ENCODE measurements at places on chromosomes 6 and 20.

DNA sequence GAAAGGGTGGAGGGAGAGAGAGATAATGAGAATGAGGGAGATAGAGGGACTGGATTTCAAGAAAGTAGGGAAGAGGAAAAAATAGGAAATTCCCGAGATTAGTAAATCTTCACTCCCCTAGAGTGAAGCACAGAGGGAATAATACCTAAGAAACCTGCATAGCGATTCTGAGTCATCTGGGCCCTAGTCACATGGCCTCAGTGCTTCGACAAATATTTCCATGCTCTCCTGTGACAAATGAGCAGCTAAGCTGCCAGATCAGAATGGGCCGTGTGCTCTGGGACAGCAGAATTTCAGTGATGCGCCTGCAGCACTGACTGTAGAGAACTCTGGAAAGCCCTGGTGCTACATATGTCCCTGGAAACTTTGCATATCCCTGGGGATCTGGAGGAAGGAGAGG lies 48.6 kb upstream of the GRIK2 start:
- no peak for DNase-seq

GRCh38 chr6:30816791-30817739 lies 67.3 kb upstream of the DDR1 start:
- no peak for DNase-seq

DNA sequence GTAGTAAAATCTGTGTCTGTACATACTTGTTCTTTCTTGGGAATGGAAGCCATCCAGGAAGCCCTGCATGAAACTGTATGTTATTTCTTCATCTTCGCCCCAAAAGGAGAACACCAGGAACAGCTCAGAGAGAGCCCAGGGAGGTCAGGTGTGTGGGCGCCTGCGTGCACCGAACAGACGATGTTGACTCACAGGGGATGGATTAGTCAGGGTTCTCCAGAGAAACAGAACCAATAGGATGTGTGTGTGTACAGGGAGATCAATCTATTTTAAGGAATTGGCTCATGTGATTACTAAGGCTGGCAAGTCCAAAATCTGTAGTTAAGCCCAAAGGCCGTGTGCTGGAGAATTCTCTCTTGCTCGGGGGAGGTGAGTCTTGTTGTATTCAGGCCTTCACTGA lies 45.7 kb downstream of the RNASET2 start:
- no peak for DNase-seq

DNA sequence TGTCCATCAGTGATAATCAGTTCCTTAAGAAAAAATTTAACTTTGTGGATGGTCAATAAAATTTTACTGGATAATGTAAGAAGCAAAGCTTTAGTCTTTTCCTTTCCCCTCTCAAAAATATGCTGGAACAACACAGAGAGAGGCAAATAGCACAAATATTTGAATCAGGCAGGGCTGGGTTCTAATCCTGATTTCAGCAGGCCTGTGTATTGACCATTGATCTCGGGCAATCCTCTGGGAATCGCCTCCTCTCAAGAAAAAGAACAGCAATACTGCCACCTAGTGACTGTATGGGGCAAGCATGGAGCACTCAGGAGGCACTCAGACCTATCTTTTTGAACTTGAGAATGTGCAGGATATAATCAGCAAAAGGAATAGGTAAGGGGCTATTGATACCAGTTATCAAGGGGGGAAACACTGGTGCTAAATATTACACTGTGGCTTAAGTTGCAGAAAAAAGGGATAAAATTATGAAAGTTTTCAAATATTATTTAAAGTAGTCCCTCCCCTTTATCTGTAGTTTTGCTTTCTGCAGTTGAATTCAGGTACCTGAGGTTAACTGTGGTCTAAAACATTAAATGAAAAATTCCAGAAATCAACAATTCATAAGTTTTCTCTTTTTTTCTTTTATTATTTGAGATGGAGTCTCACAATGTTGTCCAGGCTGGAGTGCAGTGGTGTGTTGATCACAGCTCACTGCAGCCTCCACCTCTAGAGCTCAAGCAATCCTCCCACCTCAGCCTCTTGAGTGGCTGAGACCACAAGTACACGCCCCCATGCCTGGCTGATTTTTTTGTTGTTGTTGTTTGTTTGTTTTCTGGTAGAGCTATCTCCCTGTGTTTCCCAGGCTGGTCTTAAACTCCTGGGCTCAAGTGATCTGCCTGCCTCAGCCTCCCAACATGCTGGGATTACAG lies 91.8 kb upstream of the NHSL1 start:
- DNase-seq, result peak; percentile 69

- DNase-seq, result peak; percentile 80
Observed at GRCh38 chr6:141580988-141581552, 551.7 kb upstream of the GJE1 start.

Measured in HFFc6 (cell line).